ENCODE measurements at places on chromosomes 16 and 17. TPM values are rescaled to one million over a fixed set of nuclear protein-coding genes. Genes with fewer than 3 reads are reported as not detected.

ABCA6 gene
- total RNA-seq, result 0.29 TPM

PHLPP2 gene
- total RNA-seq, result 8.7 TPM

CHRNE gene
- total RNA-seq, result 0.41 TPM

NKD1 gene
- total RNA-seq, result 0.33 TPM

ZDHHC1 gene
- 0.41 TPM for total RNA-seq

CA5A gene
- not detected for total RNA-seq

- no peak overlapping the region for H3K27ac ChIP-seq
- no peak overlapping the region for H3K4me3 ChIP-seq
- H3K36me3 ChIP-seq, result no peaks in the 10 kb centered on the region
- peaks cover 19% of the 10 kb centered on the region for H3K27me3 ChIP-seq
- peaks cover 5% of the 10 kb centered on the region for H3K4me1 ChIP-seq
- DNase-seq, result no peak
Measured at GRCh38 chr16:30041841-30042240, 10.8 kb upstream of the TLCD3B start.

GRCh38 chr16:80226499-80226898 is 314.3 kb upstream of the DYNLRB2 start:
- H3K4me3 ChIP-seq, result no peak overlapping the region
- H3K27ac ChIP-seq, result no peak overlapping the region
- H3K27me3 ChIP-seq, result peaks cover 3% of the 10 kb centered on the region
- DNase-seq, result no peak
- H3K36me3 ChIP-seq, result no peaks in the 10 kb centered on the region
- peaks cover 2% of the 10 kb centered on the region for H3K4me1 ChIP-seq

GRCh38 chr17:73933164-73933766 is 270.2 kb upstream of the RPL38 start:
- no peak overlapping the region for H3K4me3 ChIP-seq
- peaks cover 12% of the 10 kb centered on the region for H3K27me3 ChIP-seq
- no peak overlapping the region for H3K27ac ChIP-seq
- no peaks in the 10 kb centered on the region for H3K4me1 ChIP-seq

DNA sequence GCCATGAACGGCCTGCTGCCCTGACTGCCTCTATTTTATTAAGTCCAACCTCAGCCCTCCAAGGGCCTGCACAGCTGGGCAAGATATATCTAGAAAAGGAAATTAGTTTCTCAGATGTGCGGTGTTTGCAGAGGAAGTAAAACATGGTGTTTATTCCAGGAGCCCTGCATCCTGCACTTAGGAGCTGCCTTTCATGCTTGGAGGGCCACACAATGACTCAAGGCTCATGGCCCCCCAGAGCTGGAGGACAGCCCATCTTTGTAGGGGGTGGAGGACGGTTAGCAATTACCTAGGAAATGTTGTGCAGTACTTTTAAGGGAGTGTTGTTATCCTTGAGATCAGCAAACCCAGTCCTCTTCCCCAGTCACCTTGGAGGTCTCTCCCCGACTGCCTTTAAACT is 80.5 kb downstream of the COPRS start:
- H3K4me1 ChIP-seq, result no peaks in the 10 kb centered on the region
- H3K27me3 ChIP-seq, result peaks cover 52% of the 10 kb centered on the region
- no peaks in the 10 kb centered on the region for H3K36me3 ChIP-seq
- no peak overlapping the region for H3K4me3 ChIP-seq
- no peak for DNase-seq
- H3K27ac ChIP-seq, result no peak overlapping the region

Data from activated CD8-positive, alpha-beta memory T cell treated with anti-CD3 and anti-CD28 coated beads, Interleukin-2, amount 10 ng/mL, durations not matched to agents 7 days and 5 days (primary cell).